ENCODE measurements at places on chromosomes 3 and 15. TPM values are rescaled to one million over a fixed set of nuclear protein-coding genes. Genes with fewer than 3 reads are reported as not detected.

- no peak for DNase-seq
Measured at GRCh38 chr3:64658001-64658400, 29.8 kb downstream of the ADAMTS9 start.

DNA sequence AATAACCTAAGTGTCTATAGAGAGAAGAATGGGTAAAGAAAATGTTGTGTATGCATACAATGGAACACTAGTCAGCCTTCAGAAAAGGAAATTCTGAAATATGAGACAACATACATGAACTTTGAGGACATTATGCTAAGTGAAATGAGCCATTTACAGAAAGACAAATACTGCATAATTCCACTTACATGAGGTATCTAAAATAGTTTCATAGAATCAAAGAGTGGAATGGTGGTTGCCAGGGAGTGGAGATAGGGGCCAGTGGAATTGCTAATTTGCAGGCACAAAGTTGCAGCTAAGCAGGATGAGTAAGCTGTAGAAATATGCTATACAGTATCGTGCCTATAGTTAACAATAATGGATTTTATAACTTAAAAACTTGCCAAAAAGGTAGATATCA lies 779.6 kb upstream of the ARPP21 start:
- no peak for DNase-seq

DNA sequence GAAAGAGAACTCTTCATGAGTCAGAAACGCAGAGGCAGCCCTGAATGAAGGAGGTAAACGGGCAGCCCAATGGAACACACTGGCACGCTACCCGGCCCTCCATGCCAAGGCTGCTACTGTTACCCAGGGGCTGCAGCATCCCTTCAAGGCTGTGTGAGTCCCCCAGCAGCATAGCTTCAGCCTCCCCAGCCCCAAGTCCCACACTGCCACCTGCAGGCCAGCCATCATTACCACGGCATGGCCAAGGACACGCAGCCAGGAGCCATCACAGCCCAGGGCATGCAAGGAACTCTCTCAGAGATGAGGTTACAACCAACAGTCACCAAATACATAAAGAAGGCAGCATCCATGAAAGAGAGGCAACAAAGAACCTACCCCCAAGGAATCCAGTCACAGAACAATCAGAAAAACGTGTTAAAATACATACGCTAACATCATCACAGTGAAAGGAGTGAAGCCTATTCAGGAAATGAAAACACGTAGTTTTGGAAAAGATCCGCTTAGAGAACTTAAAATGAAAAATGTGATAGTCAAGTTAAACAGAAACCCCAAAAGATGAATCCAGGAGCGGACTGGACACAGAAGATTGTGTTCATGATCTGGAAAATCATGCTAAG lies 22.4 kb downstream of the PLA2G4F start:
- DNase-seq, result peak; percentile 89

GRCh38 chr15:73794443-73795133 lies 41.4 kb upstream of the INSYN1 start:
- no peak for DNase-seq

DNA sequence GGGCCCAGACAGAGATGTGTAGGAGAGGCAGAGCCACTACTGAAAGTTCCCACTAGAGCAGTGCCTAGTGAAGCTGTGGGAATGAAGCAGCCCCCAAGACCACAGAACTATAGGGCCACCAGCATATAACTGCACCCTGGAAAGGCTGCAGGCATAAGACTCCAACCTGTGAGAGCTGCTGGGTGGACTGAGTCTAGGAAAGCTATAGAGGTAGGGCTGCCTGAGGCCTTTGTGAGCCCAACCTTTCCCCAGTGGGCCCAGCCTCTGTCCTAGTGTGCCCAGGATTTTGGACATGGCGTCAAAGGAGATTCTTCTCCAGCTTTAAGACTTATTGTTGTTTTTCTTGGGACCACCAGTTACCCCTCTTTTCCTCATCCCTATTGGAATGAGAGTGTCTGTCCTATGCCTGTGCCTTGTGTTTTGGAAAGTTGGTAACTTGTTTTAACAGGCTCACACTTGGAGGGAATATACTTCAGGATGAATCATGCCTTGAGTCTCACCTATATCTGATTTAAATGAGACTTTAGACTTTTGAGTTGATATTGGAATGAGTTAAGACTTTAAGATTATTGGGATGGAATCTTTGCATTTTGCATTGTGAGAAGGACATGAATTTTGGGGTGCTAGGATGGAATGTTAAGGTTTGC lies 28.1 kb downstream of the SLMAP start:
- no peak for DNase-seq

DNA sequence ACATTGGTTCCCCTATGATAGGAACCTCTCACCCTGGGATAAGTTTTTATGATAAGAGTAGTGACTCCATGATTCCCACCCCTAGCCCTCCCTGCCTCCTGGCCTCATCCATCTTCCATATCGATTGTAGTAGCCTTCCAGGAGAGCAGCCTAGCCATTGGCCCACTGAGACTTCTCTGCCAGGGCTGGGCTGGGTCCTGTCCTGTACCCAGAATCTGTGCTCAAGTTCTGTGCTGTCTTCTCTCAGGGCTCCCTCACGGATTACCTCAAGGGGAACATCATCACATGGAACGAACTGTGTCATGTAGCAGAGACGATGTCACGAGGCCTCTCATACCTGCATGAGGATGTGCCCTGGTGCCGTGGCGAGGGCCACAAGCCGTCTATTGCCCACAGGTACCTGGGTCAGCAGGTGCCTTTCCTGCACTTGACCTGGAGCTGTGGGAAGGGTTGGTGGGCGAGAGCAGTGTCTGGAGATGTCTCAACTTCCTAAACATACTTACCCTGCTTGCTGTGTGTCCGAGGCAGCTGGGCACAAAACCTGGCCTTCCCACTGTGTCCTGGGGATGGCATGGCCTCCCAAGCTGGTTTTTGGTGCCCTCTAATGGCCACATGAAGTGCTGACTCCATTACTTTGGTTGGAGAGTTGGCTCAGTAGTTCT lies 16.6 kb upstream of the EXOG start:
- DNase-seq, result no peak

DNA sequence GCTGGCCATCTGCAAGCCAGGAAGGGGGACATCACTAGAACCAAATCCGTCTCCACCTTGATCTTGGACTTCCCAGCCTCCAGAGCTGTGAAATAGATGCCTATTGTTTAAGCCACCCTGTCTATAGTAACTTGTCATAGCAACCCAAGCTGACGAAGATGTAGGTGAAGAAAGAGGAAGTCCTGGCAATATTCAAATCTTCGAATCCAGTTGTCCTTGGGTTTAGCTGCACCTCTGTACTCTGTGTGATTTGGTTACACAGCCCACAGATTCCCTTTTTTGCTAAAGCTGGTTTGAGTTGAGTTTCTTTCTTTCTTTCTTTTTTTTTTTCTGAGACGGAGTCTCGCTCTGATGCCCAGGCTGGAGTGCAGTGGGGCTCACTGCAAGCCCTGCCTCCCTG lies 68.0 kb upstream of the XCR1 start:
- no peak for DNase-seq

DNA sequence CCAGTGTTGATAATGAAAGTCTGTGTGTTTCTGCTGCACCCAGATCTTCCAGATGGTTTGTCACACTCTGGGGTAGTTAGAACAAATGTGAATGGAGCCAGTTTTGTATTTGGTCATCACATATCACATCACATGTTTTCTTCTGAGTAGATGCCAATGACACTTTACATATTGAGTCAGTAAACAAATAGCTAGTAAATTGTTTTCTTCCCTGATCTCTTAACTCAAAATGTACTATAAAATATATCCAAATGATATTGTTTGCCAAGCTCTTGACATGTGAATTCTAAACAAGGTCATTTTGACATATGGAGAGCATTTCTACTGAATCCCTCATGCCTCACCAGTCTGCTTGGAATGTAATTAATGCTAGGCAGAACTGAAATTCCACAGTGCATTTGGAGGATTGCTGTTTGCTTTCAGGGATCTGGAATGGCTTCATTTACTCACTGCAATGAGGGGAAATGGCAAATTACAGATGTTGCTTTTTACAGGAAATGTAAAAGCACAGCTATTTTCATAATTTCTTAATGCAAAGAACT lies 45.0 kb downstream of the PDHB start:
- DNase-seq, result no peak

DNA sequence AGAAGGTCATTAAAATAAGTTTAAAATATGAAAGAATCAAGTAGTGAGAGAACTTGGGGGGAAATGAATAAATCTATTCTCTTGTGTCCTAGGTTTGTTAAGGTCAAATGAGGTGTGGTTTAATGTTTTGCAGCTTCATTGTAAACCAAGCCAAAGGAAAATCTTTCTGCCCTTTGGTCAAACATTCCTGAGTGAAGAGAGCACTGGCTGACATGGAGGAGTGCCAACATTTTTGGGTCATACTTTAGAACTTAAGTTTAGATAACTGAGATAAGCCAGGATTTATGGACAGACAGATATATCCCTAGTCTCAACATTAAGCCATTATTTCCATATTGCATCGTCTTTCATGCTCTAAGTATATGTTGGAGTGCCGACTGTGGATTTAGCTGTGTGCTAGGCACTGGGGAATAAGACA lies 66.4 kb downstream of the PTPRG start:
- no peak for DNase-seq

- DNase-seq, result no peak
Measured at GRCh38 chr3:60528651-60529050, 722.6 kb downstream of the FHIT start.

DNA sequence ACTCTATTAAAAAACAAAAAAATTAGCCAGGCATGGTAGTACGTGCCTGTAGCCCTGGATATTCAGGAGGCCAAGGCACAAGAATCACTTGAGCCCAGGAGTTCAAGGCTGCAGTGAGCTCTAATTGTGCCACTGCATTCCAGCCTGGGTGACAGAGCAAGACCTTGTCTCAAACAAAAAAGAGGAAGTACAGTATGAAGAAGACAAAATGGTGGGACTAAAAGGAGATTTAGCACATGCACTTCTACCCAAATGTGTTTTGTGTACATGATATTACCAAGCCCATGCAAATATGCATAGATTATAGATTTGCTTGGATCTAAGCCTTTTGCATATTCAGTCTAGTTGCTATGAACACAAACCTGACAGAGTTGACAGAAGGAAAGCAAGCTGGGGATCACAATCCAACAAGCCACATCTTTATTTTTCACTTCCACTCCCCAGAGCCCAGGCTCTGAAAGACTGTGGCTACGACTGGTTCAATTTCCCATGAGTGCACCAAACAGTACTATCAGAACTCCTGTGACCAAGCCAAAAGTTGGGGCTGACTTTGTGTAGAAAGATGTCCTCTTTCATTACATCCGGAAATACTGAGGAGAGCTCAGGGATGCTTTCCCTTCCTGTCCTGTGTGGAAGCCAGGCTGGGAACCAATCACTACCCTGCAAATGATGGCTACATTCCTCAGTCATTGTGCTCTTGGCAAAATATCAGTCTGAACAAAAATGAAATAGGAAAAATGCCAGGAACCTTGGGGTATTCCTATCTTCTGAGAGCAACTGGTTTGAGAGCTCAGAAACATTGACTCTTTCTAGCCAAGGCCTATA lies 49.4 kb downstream of the TGM4 start:
- no peak for DNase-seq

DNA sequence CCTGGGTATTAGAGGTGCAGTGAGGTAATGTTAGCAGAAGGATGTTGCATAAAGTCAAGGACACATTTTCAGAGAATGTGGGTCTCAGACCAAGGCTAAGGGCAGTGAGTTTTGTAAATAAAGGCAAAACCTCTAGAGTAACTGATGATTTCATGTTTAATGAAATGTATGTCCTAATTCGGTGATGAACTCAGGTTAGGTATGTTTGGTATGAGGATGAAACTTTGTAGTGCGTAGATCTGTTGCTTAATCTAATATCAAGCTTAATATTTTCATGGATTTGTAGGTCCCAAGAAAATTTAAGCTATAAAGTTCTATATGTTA lies 3.6 kb downstream of the USP50 start:
- DNase-seq, result no peak

- no peak for DNase-seq
Measured at GRCh38 chr3:126664591-126665214, 9.8 kb upstream of the TXNRD3 start.

- no peak for DNase-seq
Measured at GRCh38 chr3:37321377-37321781, 147.0 kb upstream of the LRRFIP2 start.

DNA sequence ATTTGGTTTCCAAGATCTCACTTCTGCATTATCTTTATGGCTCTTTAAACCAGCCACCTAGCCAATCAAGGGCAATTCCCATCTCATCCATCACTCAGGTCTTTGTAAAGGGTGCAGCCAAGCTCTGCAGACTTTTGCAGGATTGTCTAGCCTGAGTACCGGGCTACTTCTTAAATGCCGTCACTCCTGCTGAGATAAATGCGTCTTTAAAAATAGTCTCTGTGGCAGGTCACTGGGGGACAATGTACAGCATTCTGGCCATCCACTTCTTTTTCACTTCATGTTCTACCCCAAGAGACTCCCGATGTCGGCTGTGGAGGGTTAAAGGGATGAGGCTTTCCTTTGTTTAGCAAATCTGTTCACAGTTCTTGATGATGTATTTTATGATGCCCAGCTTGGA lies 194.7 kb downstream of the SV2B start:
- no peak for DNase-seq

DNA sequence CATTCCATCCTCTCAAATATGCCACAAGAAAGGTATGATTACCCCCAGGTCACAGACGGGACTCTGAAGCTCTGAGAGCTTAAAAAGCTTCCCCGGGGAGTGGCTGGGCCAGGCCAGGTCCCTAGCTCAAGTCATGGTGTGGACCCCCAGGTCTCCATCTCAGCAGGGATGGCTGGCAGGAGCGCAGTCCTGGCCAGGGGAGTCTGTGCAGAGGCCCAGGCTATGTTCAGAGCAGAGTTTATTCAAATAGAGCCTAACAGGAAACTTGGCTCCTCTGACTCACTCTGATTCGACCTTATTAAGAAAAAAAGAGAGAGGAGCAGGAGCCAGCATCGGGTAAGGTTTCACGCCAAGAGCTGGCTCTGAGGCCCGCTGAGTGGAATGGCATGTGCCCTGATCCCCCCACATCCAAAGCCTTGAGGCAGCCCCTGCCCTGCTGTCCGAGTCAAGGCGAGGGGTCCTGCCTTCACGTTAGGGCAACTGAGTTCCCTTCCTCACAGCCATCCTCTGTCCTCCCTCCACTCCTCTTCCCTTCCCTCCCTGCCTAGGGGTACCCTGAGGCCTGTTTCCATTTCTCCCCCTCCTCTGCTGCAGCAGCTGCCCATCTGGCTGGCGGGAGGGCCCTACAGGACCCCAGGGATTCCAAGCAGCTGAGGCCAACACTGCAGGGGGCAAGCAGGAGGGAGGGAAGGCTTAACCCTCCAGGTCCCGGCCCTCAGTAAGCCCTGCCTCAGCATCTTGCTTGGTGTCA lies 1.9 kb upstream of the LOXL1 start:
- DNase-seq, result no peak

DNA sequence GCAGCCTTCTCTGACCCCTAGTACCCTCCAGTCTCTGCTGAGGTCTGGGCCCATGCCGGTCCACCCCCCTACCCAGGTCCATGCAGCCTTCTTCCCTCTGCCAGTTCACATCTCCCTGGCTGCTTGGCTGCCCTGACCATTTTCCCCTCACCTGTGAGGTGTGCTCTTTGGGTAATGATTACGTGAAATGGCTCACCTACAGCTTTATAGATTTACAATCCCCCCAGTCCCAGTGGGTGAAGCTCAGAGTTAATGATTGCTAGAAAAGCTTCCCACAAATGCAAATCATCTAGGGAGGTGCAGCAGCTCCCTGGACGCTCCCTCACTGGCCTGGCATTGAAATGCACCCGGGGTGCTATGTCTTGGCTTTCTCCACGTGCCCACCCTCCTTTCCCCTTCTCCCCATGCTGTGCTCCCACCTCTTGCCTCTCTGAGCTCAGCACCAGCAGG lies 18.7 kb downstream of the PAQR5 start:
- no peak for DNase-seq

Gene MCF2L2
- total RNA-seq, result 1.2 TPM

Gene AGBL1
- 6.5 TPM for total RNA-seq

Gene TMIE
- total RNA-seq, result 1.7 TPM

Gene PLA2G4F
- 104 TPM for total RNA-seq

Gene SCG5
- total RNA-seq, result 0.96 TPM

Gene SPTBN5
- total RNA-seq, result 1.9 TPM

Gene NANOGP8
- total RNA-seq, result not detected

Data from upper lobe of right lung (tissue), 1 donor.